Neural crest cell (in vitro differentiated cells): ENCODE measurements at places on chromosomes 2 and 18. TPM values are rescaled to one million over a fixed set of nuclear protein-coding genes. Genes with fewer than 3 reads are reported as not detected.

- no peak for DNase-seq
Measured at GRCh38 chr2:233100192-233100998, 40.3 kb downstream of the INPP5D start.

GRCh38 chr2:8232871-8233270, 449.0 kb upstream of the ID2 start:
- no peak for DNase-seq

DNA sequence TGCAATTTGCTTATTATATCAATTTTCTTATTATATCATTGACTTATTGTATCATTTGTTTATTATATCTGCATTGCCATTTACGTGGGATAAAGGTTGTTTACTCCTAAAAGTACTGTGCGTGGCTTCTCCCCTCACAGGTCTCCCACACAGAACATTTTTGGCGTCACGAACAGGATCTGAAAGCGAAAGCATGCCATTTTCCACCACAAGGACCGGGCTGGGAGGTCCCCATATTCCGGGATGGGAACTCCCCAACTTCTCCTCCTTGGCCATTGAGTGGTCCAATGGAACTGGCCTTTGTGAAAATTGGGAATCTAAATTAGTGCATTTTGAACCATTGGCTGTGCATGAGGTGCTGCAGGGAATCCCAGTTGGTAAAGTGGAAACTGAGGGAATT, 4.8 kb upstream of the DSG2 start:
- no peak for DNase-seq

- no peak for DNase-seq
Measured at GRCh38 chr2:19796035-19796695, 105.6 kb downstream of the TTC32 start.

- DNase-seq, result no peak
Measured at GRCh38 chr2:39893616-39894015, 114.6 kb upstream of the THUMPD2 start.

- no peak for DNase-seq
Measured at GRCh38 chr2:86596118-86596517, 27.5 kb downstream of the RNF103 start.

GRCh38 chr2:128777196-128778035, 458.7 kb upstream of the HS6ST1 start:
- no peak for DNase-seq

DNA sequence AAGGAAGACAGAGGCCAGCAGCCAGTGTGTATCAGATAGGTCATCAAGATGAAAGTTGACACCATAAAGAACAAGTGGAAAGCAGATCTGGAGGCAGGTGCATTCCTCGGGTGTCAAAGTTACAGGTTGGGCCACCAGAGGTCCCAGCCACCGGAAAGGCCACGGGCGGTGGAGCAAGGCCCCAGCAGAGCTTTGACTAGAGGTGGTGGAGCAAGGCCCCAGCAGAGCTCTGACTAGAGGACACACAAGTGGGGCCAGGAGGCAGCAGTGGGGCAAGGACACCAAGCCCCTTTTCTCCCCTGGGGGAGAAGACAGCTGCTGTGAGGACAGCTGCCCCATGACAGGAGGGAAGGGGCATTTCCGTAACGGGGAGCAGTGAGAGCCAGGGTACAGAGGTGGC, 115.1 kb downstream of the GYPC start:
- no peak for DNase-seq

DNA sequence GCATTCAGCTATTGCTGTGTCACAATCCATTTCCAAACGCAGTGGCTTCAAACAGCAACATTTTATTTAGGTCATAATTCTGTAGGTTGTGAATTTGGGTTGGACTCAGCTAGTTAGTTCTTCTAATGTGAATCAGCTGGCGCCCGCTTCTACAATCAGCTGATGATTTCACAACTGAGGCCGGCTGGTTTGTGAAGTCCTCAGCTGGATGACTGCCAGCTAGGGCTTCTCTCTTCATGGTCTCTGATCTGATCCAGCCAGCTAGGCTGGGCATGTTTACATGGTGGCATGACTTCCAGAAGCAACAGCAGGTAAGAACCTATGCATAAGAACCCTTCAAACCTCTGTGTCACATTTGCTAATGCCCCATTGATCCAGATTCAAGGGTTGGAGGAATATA, 172.0 kb downstream of the SLC4A10 start:
- no peak for DNase-seq

DNA sequence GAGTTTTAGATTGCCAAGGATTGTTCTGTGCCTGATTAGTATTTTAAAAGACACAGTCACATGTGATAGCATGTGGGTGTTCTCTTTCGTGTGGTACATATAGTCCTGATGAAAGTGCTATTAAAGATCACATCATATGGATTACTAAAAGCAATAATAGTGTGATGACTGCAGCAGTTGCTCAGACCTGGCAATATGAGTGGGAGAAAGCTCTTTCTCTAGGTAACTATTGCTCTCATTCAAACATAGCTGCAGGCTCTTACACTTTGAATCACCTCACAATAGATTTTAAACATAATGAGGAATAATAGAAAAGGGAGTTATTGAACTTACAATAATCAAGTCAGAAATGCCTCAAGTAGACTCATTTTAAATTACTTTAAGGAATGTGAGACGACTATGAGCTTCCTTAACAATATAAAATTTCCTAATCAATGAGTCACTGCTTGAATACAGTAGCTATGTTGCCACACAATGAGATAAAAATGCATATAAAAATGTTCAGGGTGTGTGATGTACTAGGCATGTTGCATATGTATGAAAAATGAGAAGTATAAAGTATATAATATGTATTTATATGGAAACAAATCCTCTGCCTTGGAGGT, 452.1 kb downstream of the TMX3 start:
- no peak for DNase-seq

Gene ALPG
- total RNA-seq, result not detected in 2 replicates

Gene EFEMP1
- total RNA-seq, result 3.8 and 4.1 TPM in 2 replicates

Gene GAREM1
- total RNA-seq, result 11.0 and 12.3 TPM in 2 replicates

Gene SNORC
- 2.8 and 3.0 TPM in 2 replicates for total RNA-seq
